NCI-H2029 (cell line): ENCODE measurements at places on chromosomes 7 and 10.

DNA sequence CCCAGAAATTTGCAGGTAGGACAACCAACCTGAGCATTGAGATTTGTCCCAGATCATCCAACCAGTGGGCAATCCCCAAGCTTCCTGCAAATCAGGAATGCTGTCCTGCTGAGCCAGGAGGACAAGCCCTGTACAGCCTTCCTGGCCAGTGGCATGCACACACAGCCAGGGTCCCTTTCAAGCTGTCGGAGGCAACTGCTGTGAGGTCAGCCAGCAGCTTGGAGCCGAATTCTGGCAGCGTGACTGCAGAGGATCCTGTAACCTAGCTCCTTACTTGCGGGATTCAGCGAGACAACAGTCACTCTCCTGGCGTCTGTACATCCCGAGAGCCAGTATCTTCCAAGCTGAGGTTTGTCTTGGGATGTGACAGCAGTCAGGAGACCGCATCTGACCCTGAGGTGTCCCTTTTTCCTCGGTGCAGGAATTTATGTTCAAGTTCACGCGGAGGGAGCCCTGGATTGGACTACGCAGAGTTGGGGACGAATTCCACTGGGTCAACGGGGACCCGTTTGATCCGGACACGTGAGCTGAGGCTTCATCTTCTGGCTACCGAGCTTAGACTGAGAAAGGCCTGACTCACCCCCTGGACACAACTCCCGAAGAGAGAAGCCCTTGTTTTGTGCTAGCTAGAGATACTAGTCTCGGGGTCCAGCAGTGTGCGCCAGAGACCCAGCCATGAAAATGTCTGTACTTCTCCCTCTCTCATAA, 18.3 kb downstream of the CLEC2L start:
- no peak for DNase-seq

- no peak for DNase-seq
Measured at GRCh38 chr10:72086466-72087391, 1.6 kb downstream of the SPOCK2 start.

- DNase-seq: no peak
Measured at GRCh38 chr10:34081347-34081743, 733.8 kb downstream of the PARD3 start.

GRCh38 chr7:69762821-69763352, 164.6 kb downstream of the AUTS2 start:
- no peak for DNase-seq

- no peak for DNase-seq
Measured at GRCh38 chr10:29895456-29895855, 163.9 kb downstream of the JCAD start.

DNA sequence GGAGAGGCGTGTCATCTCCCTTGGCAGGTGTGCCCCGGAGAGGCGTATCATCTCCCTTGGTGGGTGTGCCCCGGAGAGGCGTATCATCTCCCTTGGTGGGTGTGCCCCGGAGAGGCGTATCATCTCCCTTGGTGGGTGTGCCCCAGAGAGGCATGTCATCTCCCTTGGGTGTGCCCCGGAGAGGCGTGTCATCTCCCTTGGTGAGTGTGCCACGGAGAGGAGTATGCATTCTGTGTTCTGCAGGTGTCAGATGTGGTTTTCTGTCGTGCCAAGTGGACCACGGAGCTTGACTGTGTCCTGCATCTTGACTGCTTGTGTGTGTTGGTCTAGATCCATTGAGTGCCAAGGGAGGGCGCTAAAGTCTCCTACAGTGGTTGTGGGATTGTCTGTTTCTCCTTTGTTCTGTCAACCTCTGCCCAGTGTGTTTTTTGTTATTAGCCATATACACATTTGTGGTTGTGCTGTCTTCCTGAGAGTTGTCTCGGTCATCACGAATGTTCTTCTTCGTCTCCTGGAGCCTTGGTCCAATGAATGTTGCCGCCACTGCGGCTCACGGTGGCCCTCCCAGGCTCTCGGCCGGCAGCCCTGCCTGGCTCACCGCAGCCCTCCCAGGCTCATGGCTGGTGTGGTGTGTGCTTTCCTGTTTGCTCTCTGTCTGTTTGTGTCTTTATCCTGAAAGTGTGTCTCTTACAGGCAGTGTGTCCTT, 96.8 kb downstream of the INPP5A start:
- no peak for DNase-seq

- no peak for DNase-seq
Measured at GRCh38 chr7:122457969-122458368, 153.4 kb upstream of the FEZF1 start.

DNA sequence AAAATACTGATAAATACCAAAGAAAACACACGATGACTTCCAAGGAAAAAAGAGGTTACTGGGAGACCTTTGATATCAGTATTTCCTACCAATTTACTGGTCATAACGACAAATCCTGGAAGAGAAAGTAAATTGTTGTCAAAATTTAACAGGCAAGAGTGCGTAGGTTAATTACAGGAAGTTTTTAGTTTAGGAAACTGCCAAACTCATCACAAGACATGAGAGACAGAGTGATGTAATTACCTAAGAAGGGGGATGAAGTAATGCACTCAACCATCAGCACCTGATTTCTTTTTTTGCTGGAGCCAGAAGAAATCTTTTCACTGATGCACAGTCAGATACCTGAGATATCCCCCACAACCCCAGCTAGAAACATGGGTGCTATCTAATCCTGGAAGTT, 16.8 kb downstream of the MACC1 start:
- no peak for DNase-seq

DNA sequence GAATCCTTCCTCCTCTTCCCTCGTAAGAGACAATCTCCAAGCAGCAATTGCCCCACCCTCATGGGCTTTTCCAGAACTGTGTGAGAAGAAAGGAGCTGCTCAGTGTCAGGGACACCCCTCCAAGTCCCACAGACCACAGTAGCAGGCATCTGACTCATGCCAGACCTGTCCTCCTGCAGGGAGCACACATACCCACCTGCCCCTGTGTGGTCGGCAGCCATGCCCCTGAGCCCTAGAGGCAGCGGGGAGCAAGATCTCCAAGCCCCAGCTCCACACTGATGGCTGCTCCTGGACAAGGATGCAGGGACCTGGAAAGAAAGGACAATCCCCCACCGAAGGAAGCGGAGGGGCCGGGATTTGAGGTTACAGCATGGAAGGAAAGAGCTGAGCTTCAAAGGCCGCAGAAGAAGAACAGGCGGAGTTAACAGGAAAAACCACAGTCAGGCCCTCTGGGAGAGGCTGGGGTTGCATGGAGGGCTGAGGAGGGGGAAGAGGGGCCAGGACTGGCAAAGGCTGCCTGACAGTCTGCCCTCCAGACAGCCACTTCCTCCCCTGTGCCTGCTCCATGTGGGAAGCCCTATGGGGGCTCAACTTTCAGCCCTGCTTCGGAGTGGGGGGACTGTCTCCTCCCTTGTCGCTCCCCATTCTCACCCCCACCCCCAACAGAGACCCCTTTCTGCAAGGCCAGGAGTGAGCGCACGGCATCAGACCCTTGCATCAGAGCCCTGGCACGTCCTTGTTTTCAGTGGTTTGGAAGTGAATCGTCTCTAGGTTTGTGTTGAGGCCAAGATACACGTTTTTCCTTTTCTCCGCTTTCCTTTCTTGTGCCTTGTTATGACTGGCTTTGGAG, 46.8 kb downstream of the ASB13 start:
- no peak for DNase-seq

DNA sequence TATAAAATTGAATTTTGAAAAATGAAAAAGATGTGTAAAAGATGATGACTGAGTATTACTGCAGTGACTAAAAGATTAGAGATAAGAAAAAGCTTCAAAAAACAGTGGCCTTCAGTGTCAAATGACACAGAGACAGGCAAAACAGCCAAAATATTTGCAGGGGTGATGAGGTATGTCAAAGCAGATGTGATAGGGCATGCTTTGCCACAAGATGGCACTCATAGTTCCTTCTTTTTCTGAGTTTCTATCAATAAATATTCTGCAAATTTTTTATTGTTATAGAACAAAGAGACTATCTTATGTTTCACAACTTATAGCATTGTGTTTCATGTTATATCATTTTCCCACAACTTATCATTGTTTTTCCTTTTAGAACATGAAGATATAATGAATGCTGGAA, 344.1 kb upstream of the HPS1 start:
- no peak for DNase-seq

- no peak for DNase-seq
Measured at GRCh38 chr7:19249281-19249680, 104.1 kb upstream of the FERD3L start.

DNA sequence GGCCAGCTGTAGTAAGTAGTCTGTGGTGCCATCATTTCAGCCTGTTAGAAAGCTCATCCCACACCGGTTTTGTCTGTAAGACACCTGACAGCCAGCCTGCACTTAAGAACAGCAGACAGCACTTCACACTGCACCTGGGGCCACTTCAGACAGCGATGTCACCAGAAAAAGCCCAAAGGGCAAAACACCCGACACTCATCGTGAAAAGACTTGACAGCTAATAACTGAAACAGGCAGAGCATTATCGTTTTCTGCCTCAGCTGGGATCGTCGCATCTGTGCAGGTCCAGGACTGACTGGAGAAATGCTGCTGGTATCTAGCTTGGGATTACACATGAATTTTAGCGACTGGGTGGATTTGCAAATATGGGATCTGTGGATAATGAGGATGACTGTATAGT, 16.8 kb upstream of the LAT2 start:
- DNase-seq: peak; percentile 34

DNA sequence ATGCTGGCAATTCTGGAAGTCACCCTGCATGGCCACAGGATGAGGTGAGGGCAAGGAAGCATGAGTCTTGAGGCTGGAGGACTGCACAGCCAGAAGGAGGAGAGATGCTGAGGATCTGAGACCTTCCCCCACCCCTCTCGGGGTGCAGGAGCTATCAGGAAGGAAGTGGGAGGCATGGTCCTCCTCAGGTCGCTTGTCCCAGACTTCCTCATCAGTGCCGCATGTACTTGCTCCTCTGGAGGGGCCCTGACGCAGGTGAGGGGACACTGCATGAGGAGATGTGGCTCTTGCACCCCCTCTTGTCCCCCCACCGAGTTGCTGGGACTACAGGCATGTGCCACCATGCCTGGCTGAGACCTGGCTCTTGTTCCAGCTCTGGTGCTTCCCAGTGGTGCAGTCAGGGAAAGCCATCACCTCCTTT, 5.7 kb upstream of the ZMIZ1 start:
- no peak for DNase-seq

- no peak for DNase-seq
Measured at GRCh38 chr7:19482628-19483027, 226.2 kb downstream of the POLR1F start.

- no peak for DNase-seq
Measured at GRCh38 chr7:121286742-121287734, 41.8 kb upstream of the WNT16 start.

GRCh38 chr10:29880856-29881255, 178.5 kb downstream of the JCAD start:
- no peak for DNase-seq

DNA sequence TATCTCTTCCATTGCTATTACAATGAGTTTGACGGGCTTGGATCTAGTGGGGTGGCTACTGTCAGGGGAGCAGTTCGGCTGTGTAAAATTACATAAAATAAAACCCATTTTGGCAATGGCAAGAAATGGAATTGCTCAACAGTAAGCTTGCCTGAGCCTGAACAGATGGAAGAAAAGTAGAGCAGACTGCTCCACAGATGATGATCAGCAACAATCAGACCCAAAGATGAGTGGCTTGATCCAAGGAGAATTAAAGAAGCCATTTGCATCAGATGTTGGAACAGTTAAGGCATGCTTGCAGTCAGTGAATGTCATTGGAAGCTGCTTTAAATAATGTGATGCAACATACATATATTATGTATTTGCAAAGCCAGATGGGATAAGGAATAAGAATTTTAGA, 256.6 kb upstream of the SMIM30 start:
- no peak for DNase-seq

DNA sequence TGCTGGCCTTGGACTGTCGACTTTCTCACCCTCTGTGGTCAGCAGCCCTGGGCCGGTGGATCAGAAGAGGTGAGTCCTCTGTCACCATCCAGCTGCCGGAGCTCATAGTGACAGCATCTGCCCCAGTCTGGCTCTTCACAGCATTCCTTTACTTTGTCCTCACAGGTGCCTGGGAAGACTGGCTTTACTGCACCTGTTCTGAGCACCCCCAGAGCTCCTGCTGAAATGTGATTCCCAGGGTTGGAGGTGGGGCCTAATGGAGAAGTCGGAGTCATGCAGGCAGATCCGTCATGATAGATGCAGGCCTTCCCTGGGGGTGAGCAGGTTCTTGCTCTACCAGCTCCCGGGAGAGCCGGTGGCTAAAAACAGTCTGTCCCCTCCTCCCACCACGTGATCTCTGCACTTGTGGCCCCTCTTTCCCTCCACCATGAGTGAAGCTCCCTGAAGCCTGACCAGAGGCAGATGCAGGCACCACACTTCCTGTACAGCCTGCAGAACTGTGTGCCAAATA, 171.5 kb downstream of the ZMYND11 start:
- DNase-seq: peak; percentile 14

GRCh38 chr7:149759093-149759860, 14.1 kb downstream of the ZNF467 start:
- DNase-seq: no peak

DNA sequence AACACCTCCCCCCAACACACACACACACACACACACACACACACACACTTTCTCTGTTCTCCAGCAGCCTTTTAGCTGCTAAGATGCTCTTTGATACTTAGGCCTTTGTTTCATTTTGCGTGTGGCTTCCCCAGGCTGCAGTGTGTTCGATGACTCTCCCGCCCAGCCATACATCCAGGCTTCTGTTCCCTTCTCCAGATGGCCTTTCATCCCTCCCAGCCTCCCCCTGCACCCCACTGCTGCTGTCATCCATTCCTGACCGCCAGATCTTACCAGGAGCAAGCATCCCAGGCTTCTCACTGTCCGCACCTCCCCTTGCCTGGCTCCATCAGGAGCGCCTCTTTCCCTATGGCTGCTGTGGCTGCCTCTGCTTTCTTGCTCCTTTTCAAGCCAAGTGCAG, 77.8 kb upstream of the PPIF start:
- no peak for DNase-seq

- no peak for DNase-seq
Measured at GRCh38 chr10:71040343-71040742, 152.0 kb upstream of the PCBD1 start.

GRCh38 chr7:85111761-85112160, 75.1 kb downstream of the SEMA3D start:
- DNase-seq: no peak

- no peak for DNase-seq
Measured at GRCh38 chr7:18623389-18623788, 127.8 kb downstream of the HDAC9 start.

DNA sequence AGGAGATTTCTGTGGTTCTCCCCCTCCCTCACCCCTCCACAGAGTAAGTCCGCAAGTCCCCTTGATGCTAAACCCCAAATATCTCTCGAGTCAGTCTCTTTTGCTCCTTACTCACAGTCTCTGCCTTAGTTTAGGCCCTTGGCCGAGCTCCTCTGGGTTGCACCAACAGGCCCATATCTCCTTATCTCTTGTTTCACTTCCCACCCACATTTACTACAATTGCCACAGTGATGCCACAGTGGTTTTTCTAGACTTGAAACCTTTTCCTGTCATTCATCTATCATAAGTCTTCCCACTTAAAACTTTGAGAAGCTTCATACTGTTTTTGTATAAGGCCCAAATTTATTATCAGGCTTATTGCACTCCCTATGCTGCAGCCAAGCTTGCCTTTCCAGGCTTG, 23.4 kb upstream of the NME8 start:
- no peak for DNase-seq

GRCh38 chr10:77091597-77092165, 545.9 kb downstream of the KCNMA1 start:
- no peak for DNase-seq
